ENCODE measurements at places on chromosomes 13 and 19. TPM values are rescaled to one million over a fixed set of nuclear protein-coding genes. Genes with fewer than 3 reads are reported as not detected.

FKRP gene
- 33.7 TPM for total RNA-seq

CGB8 gene
- total RNA-seq: not detected

ZNF99 gene
- not detected for total RNA-seq

RETN gene
- total RNA-seq: not detected

LYL1 gene
- 2.3 TPM for total RNA-seq

CUL4A gene
- total RNA-seq: 93.3 TPM

DNA sequence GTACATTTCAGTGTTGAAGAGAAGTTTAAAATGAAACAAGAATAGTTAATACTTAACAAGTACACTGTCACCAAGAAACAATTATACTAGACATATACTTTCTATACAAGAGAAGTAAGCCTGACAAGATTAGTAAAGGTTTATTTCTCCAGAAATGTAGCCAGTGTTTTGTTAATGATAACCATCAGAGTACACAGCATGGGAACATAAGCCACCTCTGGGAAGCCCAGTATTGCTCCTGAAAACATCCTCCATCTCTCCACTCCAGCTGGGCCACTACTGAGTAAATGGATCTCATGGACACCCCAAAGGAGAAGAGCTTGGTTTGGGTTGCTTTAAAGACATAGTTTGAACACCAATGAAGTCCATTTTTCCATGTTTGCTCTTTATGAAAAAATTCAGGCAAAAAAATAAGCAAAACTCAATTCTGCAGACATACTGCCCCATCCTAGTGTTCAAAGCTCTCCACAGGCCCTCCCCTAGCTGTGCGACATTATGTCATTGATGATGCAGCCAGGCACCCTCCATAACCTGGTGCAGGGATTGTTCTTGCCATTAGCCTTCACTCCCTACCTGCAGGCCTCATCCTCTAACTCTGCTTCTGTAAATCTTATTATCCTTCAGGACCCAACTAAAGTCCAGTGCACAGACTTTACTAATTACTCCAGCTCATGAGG is 61.9 kb downstream of the LHFPL6 start:
- H3K27me3 ChIP-seq: no peaks in the 10 kb centered on the region
- H3K36me3 ChIP-seq: no peaks in the 10 kb centered on the region
- no peaks in the 10 kb centered on the region for H3K4me1 ChIP-seq
- DNase-seq: no peak
- H3K27ac ChIP-seq: no peak overlapping the region
